NCI-H526 (cell line): ENCODE measurements at places on chromosomes 6 and 20.

DNA sequence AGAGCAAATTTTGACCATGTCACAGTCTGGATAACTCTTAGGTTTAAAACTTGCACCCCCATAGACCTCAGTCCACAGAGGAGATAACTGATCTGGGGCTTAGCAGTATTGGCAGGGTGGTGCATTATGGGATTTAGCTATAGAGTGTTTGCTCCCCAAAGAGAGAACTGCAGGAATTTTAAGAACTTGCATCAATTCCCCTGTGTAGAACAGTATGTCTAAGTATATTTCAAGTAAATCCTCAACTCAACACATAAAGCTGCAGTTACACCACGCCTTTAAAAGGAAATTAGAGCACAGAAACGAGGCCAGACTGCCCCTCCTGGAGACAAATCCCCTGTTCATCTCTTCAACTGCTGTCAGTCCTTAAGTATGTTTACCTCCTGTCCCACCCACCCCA is 144.9 kb downstream of the TRMT11 start:
- no peak for DNase-seq

DNA sequence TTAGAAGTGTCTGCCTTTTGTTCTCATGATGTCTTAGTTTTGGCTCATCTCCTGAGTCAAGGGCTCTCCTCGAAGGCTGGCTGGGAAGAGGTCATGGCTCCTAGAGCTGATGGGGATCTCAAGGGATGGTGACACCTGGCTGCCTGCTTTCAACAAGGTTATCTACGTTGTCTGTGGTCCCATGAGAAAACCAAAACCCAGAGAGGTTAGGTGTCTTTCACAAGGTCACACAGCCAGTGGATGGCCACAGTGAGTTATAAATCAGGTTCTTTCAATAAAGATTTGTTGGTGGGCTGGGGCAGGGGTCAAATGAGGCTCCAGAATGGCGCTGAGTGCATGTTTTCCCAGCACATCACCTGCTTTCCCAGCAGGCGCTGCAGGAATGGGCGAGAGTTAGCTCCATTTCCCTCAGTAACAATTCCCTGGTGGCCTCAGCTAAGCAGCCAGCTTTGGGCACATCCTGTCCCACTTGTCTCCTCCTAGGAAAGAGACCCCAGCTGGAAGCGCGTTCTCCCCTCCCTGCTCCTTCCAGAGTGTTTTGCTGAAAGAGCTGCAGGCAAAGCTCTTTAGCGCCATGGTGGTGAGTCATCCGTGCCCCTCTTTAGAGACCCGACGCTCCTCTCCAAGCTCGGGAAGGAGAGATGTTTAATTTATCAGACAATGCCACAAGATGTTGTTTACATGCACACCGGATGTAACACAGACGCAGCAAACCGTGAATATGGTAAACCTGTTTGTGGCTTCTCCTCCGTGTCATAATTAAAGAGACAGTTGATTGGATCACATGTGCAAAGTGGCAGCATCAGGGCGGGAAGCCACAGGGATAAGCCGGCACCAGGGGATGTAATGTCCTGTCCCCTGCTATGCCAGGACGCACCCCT is 109.7 kb downstream of the LRFN2 start:
- no peak for DNase-seq

DNA sequence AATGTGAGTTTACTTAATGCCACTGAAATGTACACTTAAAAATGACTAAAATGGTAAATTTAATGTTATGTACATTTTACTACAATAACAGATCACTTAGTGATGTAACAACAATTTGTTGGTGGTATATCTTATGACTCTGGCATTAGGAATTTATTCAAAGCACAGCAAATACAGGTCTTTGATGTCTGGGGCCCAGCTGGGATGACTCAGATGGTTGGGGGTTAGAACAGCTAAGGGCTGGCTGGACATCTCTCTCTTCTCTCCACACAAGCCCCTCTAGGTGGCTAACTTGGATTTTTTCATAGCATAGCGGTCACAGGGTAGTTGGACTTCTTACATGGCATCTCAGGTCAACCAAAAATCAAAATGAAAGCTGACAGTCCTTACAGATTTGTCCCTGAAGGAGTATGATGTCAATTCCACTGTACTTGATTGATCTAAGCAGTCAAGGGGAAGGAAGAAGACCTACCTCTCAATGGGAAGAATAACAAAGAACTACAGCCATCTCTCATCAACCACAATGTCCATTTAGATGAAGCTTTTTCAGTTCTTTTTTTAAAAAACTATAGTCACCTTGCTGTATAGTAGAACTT is 37.5 kb upstream of the LCA5 start:
- DNase-seq = no peak

DNA sequence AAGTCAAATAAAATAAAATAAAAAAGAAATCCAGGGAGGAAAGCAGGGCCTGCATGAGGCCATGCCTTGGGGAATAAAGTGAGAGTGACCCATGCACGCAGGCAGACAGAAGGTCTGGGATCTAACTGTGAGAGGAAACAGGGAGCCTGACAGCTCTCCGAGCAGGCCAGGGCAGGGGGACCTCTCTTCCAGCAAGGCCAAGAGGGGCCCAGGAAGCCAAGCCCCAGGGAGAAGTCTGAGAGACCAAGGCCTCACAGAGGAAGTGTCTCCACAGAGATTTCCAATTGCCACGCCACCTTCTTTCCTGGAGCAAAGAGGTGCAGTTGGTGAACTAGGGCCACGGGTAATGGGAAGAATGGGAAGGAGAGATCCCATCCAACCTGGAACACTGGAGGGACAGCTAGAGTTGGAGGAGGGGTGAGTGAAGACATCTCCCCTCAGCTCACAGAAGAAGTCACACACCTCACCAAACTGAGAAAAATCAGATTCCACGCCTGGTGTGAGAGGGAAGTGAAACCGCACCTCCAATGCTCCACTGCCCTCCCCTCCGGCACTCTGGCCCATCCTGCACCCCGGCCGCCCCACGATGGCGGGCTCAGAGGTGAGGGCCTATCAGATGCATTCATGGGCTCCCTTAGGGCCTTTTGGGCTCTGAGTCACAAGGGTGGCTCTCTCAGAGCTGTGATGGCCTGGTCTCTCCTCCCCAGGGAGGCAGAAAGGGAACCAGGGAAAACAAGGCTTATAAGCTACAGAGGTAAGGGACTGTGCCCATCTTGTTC is 25.1 kb upstream of the TAF8 start:
- DNase-seq = no peak

GRCh38 chr6:21654361-21654760 is 60.8 kb downstream of the SOX4 start:
- DNase-seq = no peak

- peak; percentile 15 for DNase-seq
Measured at GRCh38 chr20:48384147-48384818, 443.5 kb downstream of the PREX1 start.

GRCh38 chr6:146767632-146768031 is 168.9 kb downstream of the ADGB start:
- no peak for DNase-seq

DNA sequence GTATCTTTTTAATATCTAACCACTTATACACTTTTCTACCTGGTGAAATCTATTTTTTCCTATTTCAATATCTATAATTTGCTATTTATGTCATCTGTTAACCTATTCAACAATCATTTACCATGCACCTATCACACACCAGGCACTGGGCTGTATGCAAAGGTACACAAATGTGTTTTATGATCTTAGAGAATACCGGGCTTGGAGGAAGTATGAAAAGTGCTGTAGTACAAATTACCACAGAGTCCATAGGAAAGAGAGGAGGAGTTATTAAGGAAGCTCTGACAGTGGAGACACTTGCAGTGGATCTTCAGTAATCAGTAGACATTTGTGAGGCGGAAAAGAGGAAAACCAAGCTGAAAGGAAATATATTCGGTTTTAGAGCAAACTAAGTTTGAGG is 96.0 kb downstream of the HIVEP2 start:
- DNase-seq = peak; percentile 66

DNA sequence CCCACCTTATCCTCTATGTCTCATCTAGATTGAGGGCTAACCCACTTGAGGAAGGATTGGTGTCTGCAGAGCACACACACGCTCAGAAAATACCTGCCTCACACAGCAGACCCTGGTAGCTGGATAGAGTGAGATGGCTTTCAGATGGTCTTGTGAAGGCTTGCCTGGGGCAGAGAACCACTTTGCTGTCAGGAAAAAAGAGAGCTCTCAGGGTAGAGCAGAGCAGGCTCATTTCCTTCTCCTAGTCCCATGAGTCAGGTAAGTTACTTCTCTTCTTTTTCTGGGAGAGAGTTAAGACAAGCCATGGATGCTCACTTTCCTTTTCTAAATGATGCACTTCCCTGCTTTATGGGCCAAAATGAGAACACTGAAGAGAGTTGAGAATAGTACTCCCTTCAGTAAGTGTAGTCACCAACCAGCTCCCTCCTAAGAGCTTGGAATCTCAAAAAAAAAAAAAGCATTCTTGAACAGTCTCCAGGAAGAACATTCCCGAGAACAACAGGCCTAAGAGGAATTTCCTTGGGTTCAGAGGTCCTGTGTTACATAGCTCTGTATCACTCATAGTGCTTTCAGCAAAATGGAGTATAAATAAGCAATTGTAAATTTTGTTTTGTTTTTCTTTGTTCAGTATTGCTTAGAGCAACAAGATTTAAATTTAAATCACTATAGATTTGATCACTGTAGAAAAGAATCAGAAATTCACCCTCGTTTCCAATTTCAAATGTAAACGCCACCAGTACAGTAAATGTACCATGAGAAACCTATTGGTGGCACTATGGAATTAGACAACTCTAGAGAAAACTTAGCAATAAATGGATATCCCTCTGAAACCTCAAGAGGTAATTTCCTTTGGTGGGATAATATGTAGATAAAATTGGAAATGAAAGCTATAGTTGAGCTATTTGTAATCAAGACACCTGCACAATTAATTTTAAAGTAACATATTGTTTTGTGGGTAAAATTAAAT is 530.3 kb downstream of the RFPL4B start:
- DNase-seq = no peak

DNA sequence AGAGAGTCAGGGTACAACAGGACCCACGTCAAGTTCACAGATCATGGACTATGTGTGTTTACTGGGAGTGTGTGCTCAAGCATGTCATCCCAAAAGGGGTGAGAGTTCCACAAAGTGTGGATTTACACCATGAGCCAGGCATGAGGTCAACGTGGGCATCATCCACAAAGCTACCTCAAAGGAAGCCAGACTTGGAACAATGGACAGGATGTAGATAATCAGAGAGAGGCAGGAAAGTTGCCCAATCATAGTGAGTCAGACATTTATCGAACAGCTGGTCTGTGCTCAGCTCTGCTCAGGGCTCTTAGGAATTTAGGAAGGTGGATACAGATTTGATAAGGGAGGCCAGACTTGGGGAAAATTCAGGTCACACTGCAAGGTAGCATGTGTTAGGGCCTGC is 317.2 kb upstream of the CDYL start:
- no peak for DNase-seq

GRCh38 chr6:17269840-17270239 is 11.3 kb upstream of the RBM24 start:
- no peak for DNase-seq

DNA sequence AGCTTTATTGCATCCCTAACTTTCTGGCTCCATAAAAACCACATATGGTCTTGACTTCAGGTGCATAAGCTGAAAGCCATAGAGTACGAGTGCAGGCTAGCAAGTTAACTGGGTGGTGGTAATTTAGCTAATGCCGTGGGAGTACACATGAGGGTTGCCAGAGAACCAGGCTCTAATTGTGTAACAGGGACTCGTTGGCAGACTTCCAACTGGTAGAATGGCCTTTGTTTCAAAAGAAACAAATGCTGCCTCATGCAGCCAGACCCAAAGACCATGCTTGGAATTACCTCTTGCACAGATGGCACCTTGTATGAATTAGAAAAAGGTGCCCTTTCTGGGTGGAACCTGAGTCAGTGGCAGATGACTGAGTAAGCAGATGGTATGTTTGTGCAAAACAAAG is 73.2 kb downstream of the LY86 start:
- no peak for DNase-seq

DNA sequence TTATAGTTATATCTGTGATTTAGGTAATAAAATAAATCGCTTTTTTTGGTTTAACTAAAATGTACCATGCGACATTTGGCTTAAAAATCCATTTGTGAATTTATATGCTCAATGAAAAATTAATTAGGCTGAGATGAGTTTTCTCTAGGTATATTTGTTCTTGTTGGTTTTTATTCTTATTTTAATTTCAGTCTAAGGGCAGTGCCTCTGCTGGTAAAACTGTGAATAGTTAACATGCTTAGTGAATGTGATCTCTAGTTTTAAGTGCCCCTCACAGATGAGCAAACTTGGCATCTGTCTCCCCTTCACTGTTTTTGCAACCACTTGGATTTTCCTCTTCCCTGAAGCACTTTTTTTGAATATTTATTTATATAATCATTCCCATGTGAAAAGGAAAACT is 822.7 kb downstream of the GRIK2 start:
- no peak for DNase-seq

DNA sequence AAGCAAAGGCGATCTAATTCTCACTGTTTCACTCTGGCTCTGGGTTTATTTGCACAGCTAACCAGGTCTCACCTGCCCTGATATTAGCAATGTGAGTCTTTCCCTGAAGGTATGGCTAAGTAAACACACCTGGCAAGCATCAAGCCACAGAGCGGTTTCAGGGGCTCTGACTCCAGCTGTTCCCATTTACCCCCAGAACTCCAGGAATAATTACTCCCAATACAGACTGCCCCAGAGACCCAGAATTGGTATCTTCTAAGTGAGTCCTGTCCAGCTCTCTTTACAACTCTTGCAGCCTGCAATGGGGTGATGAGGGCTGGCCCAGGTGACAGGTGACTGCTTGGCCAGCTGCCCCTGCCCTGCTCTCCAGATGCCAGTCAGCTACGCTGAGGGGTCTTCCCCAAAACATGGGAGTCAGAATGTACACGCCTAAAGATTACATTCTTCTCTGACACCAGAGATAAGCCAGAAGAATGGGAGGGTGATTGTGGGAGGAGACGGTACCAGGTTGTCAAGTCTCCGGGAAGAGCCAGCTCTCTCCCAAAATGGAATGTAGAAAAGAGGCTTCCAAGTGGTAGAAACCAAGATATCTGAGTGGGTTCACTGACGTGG is 4.9 kb upstream of the LRRN4 start:
- DNase-seq = peak; percentile 71

DNA sequence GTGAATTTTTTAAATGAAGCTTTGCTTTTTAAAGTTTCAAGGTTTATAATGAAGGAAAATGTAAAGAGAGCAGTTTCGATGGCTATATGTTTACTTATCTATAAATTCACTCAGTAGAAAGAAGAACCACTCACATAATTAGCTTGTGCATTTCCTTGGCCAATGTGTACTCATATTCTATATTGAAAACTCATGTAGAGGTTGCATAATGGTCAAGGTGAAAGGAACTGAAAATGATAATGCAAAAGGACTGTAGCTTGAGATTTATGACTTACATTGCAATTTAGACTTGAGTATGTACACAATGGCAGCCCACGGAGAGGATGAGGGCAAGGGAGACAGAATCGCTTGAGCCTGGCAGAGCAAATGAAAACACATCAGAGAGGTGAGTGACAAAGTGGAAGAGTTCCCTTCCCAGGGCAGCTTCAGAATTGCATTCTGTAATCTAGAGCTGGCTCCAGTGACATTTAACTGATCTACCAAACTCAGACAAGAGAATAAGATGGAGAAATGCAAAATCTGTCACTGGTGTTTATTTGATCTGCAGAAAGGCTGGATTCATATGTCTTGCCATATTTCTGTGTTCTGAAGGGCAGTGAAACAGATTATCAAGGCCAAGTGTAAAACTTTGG is 191.8 kb downstream of the TMEM200A start:
- no peak for DNase-seq

- no peak for DNase-seq
Measured at GRCh38 chr20:60931696-60932095, 320.4 kb upstream of the CDH4 start.

- DNase-seq = no peak
Measured at GRCh38 chr6:136410201-136411024, 120.8 kb upstream of the BCLAF1 start.

- no peak for DNase-seq
Measured at GRCh38 chr6:7237653-7238188, 75.3 kb downstream of the SSR1 start.
